ENCODE measurements at places on chromosomes 13 and 19. TPM values are rescaled to one million over a fixed set of nuclear protein-coding genes. Genes with fewer than 3 reads are reported as not detected.

- no peaks in the 10 kb centered on the region for H3K27me3 ChIP-seq
- no peak for DNase-seq
- H3K27ac ChIP-seq, result no peak overlapping the region
- H3K4me1 ChIP-seq, result no peaks in the 10 kb centered on the region
These were observed 55.5 kb downstream of the ENOX1 start for GRCh38 chr13:43731296-43731695.

GRCh38 chr13:75055296-75055695 lies 426.7 kb downstream of the TBC1D4 start:
- no peak overlapping the region for H3K27ac ChIP-seq
- no peak overlapping the region for H3K4me3 ChIP-seq
- no peaks in the 10 kb centered on the region for H3K27me3 ChIP-seq

DNA sequence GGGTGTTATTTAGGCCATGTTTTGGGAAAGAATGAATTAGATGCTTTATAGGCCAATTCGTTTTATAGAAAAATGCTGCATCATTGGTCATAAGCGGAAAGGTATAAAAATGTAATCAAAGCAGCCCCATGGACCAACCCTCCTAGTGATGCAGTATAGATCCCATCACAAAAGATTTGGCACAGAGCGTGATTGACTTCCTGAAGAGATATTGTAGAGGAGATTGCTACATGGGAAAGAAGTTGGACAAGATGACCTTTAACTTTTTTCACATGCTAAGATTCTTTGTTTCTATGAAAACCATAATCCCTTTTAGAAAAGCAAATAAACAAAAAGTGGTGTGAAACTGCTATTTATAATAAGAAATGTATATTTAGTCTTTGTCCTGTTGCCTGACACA lies 136.5 kb upstream of the FNDC3A start:
- H3K27ac ChIP-seq, result peak overlapping the region; percentile 40
- peaks cover 15% of the 10 kb centered on the region for H3K4me1 ChIP-seq
- no peak for DNase-seq
- H3K4me3 ChIP-seq, result no peak overlapping the region
- no peaks in the 10 kb centered on the region for H3K36me3 ChIP-seq
- H3K27me3 ChIP-seq, result no peaks in the 10 kb centered on the region

GRCh38 chr19:50046649-50047503 lies 21.1 kb downstream of the ZNF473 start:
- no peak for DNase-seq
- H3K4me3 ChIP-seq, result no peak overlapping the region
- H3K4me1 ChIP-seq, result 0 out of 2 replicates have a peak, but pooled peaks cover 6% of the 10 kb centered on the region
- no peaks in the 10 kb centered on the region for H3K27me3 ChIP-seq
- H3K36me3 ChIP-seq, result peaks cover 67% of the 10 kb centered on the region

- H3K36me3 ChIP-seq, result no peaks in the 10 kb centered on the region
- H3K27ac ChIP-seq, result no peak overlapping the region
- H3K4me1 ChIP-seq, result no peaks in the 10 kb centered on the region
- DNase-seq, result no peak
- H3K27me3 ChIP-seq, result no peaks in the 10 kb centered on the region
These were observed 63.5 kb downstream of the SIAH3 start for GRCh38 chr13:45788011-45788410.

DNA sequence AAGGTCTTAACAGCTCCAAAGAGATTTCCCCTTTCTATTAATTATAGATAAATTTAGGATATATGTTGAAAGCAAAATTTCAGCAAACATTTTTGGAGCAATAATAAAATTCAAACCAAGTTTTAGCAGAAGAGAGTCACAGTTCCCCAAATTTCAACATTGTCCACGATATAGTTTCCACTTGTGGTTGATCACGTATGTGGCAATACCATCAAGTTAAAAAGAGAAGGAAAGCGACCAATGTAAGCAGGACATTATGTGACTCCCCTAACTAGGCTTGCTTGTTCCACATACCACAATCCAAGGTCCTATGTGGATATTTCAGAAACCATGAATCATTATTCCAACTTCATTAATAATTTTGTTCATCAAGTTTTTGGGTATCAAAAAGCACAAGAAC lies 52.8 kb downstream of the ELF1 start:
- H3K36me3 ChIP-seq, result no peaks in the 10 kb centered on the region
- H3K27me3 ChIP-seq, result no peaks in the 10 kb centered on the region
- peaks cover 5% of the 10 kb centered on the region for H3K4me1 ChIP-seq
- no peak overlapping the region for H3K27ac ChIP-seq

DNA sequence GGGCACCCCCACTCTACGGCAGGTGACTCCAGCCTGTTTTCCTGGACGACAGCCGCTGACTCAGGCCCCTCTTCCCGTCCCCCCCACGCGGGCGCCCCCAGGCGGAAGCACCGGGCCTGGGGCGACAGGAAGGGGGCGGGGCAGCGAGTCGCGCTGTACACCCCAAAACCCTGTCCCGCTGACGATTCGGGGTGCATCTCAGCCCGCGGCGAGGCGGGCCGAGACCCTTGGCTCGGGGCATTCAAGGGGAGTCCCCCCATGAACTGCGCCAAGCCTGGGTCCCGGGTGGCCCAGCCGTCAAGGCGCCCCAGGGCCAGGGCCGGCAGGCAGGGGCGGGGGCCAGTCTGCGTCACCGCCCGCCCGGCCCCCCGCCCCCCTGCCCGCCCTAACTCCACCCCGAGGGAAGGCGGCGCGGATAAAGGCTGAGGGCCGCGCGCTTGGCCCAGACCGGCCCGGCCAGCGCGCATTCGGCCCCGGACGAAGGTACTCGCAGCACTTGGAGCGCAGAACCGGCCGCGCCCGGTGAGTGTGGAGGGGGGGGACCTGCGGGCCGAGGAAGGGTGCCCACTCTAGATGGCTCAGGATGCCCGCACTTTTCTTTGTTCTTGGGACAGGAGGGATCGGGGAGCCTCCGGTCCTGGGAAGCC lies at the start of gene MIDN:
MIDN (plus strand) TSS at position 445 of the 647 bp plus-strand sequence. CDS start 1,714 bp downstream, outside the sequence.
- H3K36me3 ChIP-seq, result peaks cover 48% of the 10 kb centered on the region
- peak; percentile 87 for DNase-seq
- H3K4me3 ChIP-seq, result peak within 1 kb of the TSS; percentile 89
- H3K4me1 ChIP-seq, result peaks cover 51% of the 10 kb centered on the region

KLF5 gene
- 4.2 TPM for total RNA-seq

DNA sequence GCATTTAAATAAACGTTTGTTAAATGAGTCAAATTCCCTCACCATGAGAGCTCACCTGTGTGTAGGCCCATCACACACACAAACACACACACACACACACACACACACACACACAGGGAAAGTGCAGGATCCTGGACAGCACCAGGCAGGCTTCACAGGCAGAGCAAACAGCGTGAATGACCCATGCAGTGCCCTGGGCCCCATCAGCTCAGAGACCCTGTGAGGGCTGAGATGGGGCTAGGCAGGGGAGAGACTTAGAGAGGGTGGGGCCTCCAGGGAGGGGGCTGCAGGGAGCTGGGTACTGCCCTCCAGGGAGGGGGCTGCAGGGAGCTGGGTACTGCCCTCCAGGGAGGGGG lies 8.5 kb upstream of the CEACAM5 start:
- H3K36me3 ChIP-seq, result no peaks in the 10 kb centered on the region
- H3K4me1 ChIP-seq, result no peaks in the 10 kb centered on the region
- H3K27ac ChIP-seq, result no peak overlapping the region
- H3K27me3 ChIP-seq, result no peaks in the 10 kb centered on the region
- no peak overlapping the region for H3K4me3 ChIP-seq
- DNase-seq, result peak; percentile 8

TMC4 gene
- total RNA-seq, result 0.11 TPM

ZNF66 gene
- 0.84 TPM for total RNA-seq

IL12RB1 gene
- total RNA-seq, result 0.21 TPM

DNA sequence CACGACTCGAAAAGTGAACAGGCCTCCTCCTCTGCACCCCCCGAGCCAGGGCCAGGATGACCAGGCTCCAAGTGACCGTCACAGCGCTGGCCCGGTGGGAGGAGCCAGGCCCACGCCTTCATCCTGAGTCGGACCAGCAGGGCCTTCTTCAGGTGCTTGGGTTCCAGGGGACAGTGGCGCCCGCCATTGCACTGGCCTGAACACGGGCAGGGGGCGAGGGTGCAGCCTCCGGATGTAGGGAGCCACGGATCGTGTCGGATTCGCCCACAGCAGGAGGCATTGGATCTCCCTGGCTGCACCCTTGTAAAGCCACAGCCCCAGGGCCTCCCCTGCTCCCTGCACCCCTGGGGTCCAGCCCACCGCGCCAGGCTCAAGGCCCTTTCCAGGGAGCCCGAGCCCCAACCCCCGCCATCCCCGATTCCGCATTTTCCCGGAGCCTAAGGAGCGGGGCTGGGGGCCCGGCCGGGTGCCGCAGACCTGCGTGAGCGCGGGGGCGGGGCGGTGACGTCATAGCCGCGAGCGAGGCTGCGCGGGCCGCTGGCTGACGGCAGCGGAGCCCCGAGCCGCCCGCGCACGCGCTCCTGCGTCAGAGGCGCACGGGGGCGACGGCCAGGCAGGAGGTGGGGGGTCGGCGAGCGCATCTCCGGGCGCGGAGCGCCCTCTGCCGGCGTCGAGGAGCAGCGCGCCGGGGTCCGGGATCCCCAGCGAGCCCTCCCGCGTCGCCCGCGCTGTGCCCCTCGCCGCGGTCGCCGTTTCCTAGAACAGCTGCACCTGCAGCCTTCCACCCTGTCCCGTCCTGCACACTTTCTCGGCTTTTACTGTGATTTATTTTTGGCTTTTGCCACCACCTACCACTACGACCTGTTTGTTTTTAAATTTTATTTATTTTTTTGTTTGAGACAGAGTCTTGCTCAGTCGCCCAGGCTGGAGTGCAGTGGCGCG lies 1.5 kb upstream of the ATP5F1D start:
- peak; percentile 90 for DNase-seq
- H3K27me3 ChIP-seq, result peaks cover 5% of the 10 kb centered on the region
- H3K4me3 ChIP-seq, result peak overlapping the region; percentile 25
- H3K36me3 ChIP-seq, result peaks cover 30% of the 10 kb centered on the region
- no peak overlapping the region for H3K27ac ChIP-seq

DNA sequence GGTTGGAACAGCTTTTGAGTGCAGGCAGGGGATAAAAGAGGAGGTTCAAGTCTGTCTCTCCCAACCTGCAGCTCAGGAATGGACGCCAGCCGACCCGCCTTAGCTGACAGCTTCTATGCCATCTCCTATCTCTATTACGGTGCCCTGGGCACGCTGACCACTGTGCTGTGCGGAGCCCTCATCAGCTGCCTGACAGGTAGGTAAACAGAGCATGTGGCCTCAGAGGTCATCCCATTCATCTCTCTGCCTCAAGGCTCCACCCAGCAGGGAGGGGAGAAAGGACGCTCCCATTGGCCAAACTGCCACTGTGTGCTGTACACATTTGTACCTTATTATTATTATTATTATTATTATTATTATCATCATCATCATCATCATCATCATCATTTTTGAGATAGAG lies 16.5 kb downstream of the SLC5A5 start:
- no peaks in the 10 kb centered on the region for H3K27me3 ChIP-seq
- no peaks in the 10 kb centered on the region for H3K36me3 ChIP-seq
- no peaks in the 10 kb centered on the region for H3K4me1 ChIP-seq
- no peak for DNase-seq

- no peaks in the 10 kb centered on the region for H3K4me1 ChIP-seq
- H3K27ac ChIP-seq, result no peak overlapping the region
- no peak for DNase-seq
- peaks cover 40% of the 10 kb centered on the region for H3K36me3 ChIP-seq
- no peaks in the 10 kb centered on the region for H3K27me3 ChIP-seq
- no peak overlapping the region for H3K4me3 ChIP-seq
These were observed 8.5 kb downstream of the DNAJC15 start for GRCh38 chr13:43031881-43032280.

DZIP1 gene
- total RNA-seq, result 22.2 TPM

DNA sequence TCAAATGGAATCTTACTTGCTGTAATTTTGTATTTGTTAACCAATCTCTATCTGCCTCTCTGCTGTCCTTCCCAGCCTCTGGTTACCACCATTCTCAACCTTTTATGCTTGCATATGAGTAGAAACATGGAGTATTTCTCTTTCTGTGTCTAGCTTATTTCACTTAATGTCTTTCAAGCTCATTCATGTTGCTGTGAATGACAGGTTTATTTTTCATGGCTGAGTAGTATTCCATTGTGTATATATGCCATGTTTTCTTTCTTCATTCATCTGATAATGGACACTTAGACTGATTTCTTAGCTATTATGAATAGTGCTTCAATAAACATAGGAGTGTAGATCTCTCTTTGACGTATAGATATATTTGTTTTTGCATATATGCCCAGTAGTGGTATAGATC lies 13.4 kb downstream of the ZNF460 start:
- no peaks in the 10 kb centered on the region for H3K27me3 ChIP-seq
- H3K36me3 ChIP-seq, result peaks cover 92% of the 10 kb centered on the region
- no peak for DNase-seq
- H3K4me1 ChIP-seq, result no peaks in the 10 kb centered on the region
- H3K27ac ChIP-seq, result no peak overlapping the region

DNA sequence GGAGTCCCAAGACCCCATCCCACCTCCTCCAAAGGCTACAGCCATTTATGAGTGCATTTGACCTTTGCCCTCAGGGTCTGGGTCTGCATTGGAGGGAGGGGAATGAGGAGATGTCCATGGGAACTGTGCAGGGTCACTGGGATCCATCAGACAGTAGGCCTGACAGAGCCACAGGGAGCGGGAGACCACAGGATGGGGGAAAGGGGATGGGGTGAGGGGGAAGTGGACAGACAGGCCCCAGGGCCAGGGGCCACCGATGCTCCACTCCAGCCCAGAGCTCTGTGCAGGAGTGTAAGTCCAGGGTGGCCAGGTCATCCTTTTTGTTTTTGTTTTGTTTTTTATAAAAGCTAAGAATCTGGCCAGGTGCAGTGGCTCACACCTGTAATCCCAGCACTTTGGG lies 82.5 kb downstream of the CHST8 start:
- no peak overlapping the region for H3K4me3 ChIP-seq
- H3K4me1 ChIP-seq, result no peaks in the 10 kb centered on the region
- no peak for DNase-seq
- H3K36me3 ChIP-seq, result no peaks in the 10 kb centered on the region

- H3K4me1 ChIP-seq, result peaks cover 19% of the 10 kb centered on the region
- H3K36me3 ChIP-seq, result no peaks in the 10 kb centered on the region
- H3K4me3 ChIP-seq, result no peak overlapping the region
- no peak for DNase-seq
- no peaks in the 10 kb centered on the region for H3K27me3 ChIP-seq
- no peak overlapping the region for H3K27ac ChIP-seq
These were observed 92.0 kb upstream of the SPATA13 start for GRCh38 chr13:24068472-24068871.

- H3K4me1 ChIP-seq, result 0 out of 2 replicates have a peak, but pooled peaks cover 3% of the 10 kb centered on the region
- peak; percentile 19 for DNase-seq
- peaks cover 14% of the 10 kb centered on the region for H3K36me3 ChIP-seq
- peak overlapping the region; percentile 40 for H3K4me3 ChIP-seq
- H3K27ac ChIP-seq, result peak overlapping the region; percentile 75
These were observed 1.6 kb downstream of the LPAR6 start for GRCh38 chr13:48411147-48411794.
